ENCODE measurements at places on chromosomes 7 and 10. TPM values are rescaled to one million over a fixed set of nuclear protein-coding genes. Genes with fewer than 3 reads are reported as not detected.

ZNF488 gene
- not detected for total RNA-seq

ATP6V0E2 gene
- 12.8 TPM for total RNA-seq

ACHE gene
- total RNA-seq: 21.4 TPM

SFTPD gene
- total RNA-seq: not detected

ADAMTS14 gene
- not detected for total RNA-seq

H2BK1 gene
- total RNA-seq: not detected

BET1 gene
- total RNA-seq: 6.7 TPM

TMEM139 gene
- total RNA-seq: not detected

GHRHR gene
- total RNA-seq: not detected
